ENCODE measurements at places on chromosomes 7 and 10.

GRCh38 chr10:1015688-1016087 lies 10.0 kb downstream of the IDI2 start:
- DNase-seq = no peak

DNA sequence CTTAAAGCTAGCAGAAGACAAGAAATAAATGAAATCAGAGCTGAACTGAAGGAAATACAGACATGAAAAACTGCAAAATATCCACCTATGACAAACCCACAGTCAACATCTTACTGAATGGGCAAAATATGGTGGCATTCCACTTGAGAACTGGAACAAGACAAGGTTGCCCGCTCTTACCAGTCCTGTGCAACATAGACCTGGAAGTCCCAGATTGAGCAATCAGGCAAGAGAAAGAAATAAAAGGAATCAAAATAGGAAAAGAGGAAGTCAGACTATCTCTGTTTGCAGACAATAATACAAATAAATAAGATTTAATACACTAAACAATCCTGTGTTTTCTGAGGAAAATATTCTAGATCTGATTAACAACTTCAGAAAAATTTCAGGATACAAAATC lies 570.5 kb upstream of the SEMA3D start:
- no peak for DNase-seq

- DNase-seq = peak; percentile 64
These were observed 119.2 kb downstream of the ANK3 start for GRCh38 chr10:60270426-60270825.

GRCh38 chr7:27916372-27916771 lies 176.4 kb downstream of the TAX1BP1 start:
- no peak for DNase-seq

GRCh38 chr7:96076350-96076707 lies 245.6 kb downstream of the SLC25A13 start:
- no peak for DNase-seq

DNA sequence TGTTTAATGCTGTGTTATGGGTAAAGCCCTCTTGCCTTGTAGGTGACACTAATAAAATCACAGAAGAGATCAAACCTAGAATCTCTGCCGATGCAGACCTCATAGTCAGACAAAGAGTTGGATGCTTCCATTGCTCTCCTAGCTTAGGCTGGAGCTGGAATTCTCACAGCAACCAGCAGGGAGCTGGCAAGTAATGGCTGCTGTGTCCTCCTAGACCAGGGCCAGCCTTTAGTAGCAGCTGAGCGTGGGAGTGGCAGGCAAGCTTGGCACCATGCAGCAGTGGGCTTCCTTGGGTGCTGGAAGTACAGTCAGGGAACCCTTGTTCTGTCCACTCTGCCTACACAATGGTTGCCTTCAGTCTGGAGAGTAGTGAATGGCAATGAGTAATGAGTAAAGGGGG lies 598.3 kb upstream of the GALNT17 start:
- no peak for DNase-seq

GRCh38 chr7:154871507-154871906 lies 131.4 kb downstream of the PAXIP1 start:
- no peak for DNase-seq

DNA sequence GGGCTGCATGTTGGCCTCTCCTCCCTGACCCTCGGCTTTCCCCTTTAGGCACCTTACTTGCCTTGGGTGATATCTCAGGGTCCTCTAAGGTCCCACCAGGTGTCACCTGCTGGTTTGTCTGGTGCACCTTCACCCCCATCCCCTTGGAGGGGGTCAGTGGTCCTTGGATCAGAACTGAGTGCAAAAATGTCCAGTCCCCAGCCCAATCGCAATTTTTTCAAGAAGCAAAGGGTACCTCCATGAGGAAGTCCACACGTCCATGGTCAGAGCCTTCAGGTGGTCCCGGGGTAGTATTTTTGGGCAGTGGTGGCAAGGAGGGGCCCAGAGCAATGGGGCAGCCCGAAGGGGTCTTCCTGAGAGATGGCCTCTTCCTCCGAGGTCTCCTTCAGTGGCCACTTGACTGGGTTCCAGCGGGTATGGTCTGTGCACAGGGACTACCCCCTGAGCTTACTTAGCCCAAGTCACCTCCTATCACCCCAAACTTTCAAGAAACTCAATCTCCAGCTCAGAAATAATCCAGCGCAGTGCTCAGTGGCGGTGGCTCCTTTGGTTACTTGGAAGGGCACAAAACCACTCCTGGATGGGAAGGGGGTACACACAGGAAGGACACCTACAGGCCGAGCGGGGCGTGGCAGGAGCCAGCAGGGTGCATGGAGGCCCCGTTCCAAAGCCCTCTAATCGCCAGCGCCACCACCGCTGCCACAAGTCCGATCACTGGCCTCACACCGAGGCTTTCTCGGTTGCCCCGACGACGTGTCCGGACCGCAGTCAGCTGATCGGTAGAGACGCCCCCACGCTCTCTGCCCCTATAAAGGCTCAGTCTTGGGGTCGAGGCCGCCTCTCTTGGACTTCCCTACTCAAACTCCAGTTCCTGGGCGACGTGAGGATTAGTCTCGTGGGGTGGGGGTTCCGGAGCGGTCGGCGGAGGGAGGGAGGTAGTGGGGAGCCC lies 4.5 kb downstream of the SAP25 start:
- peak; percentile 36 for DNase-seq

DNA sequence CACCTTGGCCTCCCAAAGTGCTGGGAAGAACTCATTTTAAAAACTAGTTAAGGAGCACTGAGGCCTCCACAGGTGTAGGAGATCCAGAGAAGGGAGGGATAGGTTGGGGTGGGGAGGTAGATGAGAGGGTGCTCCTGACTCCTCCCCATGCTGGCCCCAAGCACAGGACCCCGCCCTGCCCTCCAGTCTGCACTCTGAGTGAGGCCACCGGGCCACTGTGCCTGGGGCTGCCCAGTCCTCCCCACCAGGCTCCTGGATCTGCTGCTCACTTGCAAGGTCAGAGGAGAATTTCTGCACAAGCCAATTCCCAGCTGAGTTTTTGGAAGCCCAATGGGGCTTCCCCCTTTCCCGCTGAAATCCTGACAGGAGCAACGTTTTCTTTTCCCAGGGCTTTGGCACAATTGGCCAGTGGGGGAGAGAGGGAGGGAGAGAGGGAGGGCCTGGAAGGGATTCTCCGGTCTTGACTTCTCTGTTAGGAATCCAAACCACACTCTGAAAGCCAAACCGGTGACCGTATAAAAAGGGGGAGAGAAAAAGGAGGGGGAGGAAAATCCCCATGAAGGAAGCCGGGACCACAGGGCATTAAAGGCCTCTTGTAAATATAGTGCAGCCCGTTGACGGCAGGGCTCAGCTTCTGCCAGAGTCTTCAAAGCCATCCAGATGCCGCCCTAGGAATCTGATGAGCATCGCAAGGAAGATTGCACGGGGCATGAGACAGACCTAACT lies 116.2 kb downstream of the SH3PXD2A start:
- peak; percentile 95 for DNase-seq

DNA sequence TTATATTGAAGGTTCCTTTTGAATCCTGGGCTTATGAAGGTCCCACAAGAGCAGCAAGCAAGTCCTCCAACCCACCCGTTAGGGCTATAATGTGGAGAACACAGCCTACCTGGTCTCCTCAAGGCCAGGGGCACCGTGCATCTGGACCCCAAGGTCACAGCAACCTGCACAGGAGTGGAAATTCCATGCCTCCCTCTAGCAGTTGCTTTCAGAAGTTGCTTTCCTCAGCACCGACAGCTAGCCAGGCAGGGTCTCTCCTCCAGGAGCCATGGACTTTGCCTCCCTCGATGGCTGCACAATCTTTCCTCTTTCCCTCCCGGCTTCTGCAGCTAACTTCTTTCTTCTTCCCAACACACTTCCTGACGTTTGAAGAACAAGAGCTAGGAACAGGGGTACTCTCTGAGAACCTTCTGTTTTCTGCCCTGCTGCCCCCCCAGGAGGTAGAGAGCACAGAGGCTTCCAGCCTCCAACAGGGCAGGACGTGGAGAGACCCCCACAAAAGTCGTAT lies 149.8 kb downstream of the PTPN20 start:
- no peak for DNase-seq

GRCh38 chr7:67547183-67547907 lies 550.7 kb downstream of the TYW1 start:
- no peak for DNase-seq

GRCh38 chr7:1020849-1021251 lies 23.5 kb upstream of the GPR146 start:
- DNase-seq = no peak

DNA sequence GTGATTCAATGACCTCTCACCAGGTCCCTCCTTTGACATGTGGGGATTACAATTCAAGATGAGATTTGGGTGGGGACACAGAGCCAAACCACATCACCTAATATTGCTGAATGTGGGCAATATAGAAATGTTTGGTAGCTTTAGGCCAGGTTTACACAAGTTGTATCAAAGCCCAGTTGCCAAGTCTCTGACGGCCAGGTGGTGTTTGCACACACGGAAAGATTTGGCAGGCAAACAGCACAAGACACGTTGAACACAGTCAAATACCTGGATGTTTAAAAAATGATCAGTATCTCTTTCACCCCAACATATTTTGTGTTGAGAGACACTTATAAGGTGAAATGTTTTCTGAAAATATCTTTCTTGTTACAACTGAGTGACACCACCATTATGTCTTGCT lies 294.4 kb upstream of the MKI67 start:
- DNase-seq = no peak

DNA sequence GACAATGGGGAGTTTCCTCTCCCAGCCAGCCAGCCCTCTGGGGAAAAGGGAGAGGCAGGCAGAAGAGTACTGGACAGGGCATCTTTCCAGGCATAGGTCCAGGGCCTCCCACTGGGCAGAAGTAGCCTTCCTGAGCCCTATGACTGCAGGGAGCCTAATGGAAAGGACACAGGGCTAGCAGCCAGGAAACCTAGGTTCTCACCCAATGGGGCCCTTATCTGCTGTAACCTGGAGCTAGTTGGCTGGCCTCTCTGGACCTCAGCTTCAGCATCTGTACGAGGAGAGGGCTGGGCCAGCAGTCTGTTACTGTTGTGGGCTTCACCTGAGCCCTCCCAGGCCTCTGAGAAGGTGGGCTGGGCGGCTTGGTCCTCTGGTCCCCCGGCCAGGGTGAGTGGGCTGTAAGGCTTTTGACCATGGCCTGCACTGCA lies 22.4 kb downstream of the LDB3 start:
- no peak for DNase-seq

- DNase-seq = no peak
These were observed 42.2 kb downstream of the MINDY4 start for GRCh38 chr7:30813466-30813865.

DNA sequence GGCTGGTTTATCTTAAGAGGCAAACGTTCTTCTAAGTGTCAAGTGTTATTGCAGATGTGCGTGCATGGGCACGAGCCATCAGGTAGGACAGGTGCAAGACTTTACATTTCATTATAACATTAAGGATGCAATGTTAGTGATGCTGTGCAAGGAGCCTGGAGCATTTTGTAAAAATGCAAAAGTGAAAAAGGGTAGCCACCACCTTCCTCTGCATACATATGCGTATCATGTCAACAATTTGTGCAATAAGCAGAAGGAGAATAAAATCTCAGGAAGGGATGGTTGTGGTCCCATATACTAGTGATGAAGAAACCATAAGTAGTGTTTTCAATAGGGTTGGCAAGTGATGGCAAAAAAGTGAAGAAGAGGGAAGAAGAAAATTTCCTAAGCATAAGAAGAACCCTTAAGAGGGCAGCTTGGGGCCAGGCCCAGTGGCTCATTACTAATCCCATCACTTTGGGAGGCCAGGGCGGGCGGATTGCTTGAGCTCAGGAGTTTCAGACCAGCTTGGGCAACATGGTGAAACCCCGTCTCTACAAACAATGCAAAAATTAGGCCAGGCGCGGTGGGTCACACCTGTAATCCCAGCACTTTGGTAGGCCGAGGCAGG lies 7.5 kb downstream of the PIK3AP1 start:
- DNase-seq = no peak

DNA sequence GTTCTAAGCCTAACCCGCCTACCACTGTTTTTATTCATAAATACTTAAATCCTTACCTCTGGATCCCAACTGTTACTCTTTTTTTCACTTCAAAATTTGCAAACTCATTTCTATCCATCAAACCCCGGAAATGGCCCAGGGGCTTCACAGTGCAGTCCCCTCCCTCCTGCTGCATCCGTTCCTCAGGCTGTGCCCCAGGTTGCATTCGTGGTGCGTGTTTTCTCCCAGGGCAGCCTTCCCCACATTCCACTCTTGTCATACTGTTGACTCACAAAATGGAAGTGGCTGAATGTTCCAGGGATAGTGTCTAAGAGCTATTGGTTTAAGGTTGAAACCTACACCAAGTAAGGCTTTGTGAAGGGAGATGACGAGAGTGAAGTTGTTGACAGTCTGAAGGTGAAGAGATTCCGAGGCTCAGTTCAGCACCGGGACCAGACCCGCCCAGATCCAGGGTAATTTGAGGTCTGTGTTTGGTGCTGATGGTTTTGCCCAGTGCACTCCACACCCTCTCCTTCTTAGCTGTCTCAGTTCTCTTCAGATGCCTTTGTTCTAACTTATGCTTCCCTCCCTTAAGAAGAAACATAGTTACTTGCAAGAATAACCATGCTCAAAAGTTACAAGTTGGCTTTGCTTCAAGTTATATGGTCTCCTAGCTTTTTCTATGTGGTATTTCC lies 7.7 kb downstream of the INSIG1 start:
- DNase-seq = no peak

DNA sequence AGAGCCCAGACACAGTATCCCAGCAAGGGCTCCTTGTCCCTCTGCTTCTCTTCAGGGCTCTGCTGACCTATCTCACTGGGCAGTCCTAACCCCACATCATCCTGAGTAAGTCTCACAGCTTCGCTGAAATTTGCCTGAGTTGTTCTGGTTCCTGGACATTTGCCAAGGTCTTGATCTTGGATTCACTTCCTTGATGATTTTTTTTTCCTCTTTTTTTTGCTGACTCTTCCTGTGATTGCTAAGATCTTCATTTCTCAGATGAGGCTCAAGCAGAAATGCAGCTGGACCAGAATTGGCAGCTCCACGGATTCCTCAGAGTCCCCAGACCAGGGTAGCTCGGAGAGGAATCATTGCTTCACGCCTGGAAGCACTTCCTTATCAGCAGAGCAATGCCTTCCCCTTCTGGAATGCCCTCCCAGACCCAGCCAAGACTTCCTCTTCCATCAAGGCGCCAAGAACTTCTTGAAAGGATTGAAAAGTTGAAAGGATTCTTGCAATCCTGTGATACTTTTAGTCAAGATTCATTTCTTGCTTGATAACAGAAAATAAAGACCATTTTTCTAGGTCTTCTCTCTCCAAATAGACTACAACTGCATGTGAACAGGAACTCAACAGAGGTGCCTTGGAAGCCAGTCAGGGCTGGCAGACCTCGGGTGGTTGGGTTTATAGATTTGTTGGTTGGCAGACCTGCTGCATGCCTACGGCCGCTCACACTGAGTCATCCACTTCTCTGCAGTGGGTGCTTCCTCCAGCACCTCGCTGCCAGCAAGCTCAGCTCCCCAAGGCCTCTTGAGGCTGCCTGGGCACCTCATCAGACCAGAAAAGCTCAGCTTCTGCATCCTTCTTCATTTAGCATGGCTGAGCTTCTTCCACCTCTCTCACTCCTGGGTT lies 8.8 kb upstream of the AFAP1L2 start:
- peak; percentile 57 for DNase-seq

GRCh38 chr7:143002106-143002505 lies 24.8 kb downstream of the OR9A2 start:
- no peak for DNase-seq

- DNase-seq = no peak
These were observed 16.1 kb upstream of the PALD1 start for GRCh38 chr10:70462349-70462984.
